ENCODE measurements at places on chromosomes 7 and 10.

DNA sequence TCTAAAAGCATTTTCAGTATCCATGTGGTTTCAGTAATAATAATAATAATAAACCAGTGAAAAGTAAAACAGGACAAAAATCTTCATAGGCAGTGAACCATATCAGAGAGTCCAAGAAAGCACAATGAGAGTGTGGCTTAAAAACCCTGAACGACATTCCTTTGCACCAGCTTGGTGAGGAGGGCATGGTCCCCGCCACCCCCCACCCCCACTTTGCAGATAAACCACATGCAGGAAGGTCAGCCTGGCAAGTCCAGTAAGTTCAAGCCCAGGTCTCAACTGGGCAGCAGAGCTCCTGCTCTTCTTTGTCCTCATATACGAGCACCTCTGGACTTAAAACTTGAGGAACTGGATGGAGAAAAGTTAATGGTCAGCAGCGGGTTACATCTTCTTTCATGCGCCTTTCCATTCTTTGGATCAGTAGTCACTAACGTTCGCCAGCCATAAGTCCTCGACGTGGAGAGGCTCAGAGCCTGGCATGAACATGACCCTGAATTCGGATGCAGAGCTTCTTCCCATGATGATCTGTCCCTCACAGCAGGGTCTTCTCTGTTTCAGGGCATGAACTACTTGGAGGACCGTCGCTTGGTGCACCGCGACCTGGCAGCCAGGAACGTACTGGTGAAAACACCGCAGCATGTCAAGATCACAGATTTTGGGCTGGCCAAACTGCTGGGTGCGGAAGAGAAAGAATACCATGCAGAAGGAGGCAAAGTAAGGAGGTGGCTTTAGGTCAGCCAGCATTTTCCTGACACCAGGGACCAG lies 172.5 kb downstream of the EGFR start:
- DNase-seq, result no peak

GRCh38 chr10:130741901-130742855 lies 569.3 kb downstream of the TCERG1L start:
- DNase-seq, result no peak

- DNase-seq, result no peak
These were observed 16.9 kb downstream of the ZNF713 start for GRCh38 chr7:55903985-55904759.

DNA sequence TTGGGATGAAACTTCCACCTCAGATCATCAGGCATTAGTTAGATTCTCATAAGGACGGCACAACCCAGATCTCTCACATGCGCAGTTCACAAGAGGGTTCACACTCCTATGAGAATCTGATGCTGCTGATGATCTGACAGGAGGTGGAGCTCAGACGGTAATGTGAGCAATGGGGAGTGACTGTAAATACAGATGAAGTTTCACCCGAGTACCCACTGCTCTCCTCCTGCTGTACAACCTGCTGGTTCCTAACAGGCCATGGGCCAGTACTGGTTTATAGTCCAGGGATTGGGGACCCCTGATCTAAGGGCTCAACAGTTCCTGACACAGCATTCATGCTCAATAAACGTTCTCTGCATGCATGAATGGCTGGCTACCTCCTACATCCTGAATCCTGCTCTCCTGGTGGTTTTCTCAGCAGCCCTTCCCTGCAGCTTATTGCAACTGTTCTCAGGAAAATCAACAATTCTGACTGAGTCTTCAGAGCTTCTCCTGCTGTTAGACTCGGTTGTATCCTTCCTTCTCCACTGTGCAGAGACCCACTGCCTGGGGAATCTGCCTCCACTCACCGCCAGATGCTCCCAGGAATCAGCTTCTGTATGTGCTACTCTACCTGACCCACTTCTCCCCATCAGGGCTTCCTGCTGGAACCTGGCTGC lies 17.4 kb downstream of the PDE6C start:
- no peak for DNase-seq

- no peak for DNase-seq
These were observed 9.4 kb upstream of the CALML5 start for GRCh38 chr10:5508786-5509185.

GRCh38 chr7:127858915-127859189 lies 172.4 kb downstream of the LRRC4 start:
- DNase-seq, result no peak

GRCh38 chr7:138739859-138740258 lies 38.7 kb upstream of the SVOPL start:
- DNase-seq, result no peak

DNA sequence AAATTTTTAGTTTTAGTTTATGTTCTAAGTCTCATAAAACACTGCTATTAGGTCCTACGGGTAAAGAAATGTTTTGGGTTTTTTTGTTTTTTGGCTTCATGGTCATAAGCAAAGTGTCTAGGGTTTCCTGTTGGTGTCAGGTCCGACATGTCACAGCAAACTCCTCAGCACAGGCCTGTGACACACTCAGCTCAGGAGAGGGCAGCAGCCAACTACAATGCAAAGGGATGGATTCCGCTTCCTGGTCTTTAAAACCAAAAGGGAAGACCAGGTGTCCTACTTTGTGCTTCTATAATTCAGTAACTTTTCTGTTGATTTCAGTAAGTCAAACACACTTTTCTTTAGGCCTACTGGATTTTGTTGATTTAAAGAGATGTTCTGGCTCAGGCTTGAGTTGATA lies 83.8 kb upstream of the MACROH2A2 start:
- no peak for DNase-seq
